ENCODE measurements at places on chromosomes 12 and 14.

GRCh38 chr14:95055318-95055717 lies 102.0 kb downstream of the DICER1 start:
- peaks cover 11% of the 10 kb centered on the region for H3K4me1 ChIP-seq
- no peak overlapping the region for H3K4me3 ChIP-seq
- H3K36me3 ChIP-seq = no peaks in the 10 kb centered on the region
- DNase-seq = no peak

DNA sequence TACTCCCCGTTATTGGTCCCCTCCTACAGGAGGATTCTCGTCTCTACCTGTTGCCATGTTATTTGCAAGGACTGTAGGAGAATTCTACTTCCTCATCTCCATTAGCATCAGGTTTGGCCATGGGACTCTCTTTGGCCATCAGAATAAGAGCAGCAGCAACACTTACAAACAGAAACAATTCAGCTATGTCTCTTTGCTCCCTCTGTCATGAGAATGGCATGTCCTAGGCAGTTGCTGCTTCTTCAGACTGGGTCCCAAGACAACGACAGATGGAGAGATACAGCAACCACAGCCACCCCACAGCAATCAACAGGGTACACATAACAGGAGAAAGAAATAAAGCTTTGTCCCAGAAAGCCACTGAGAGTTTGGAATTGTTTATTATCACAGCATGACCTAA lies 19.7 kb downstream of the SLC41A2 start:
- DNase-seq = no peak
- no peak overlapping the region for H3K4me3 ChIP-seq
- H3K27me3 ChIP-seq = no peaks in the 10 kb centered on the region
- H3K4me1 ChIP-seq = no peaks in the 10 kb centered on the region
- no peaks in the 10 kb centered on the region for H3K36me3 ChIP-seq

DNA sequence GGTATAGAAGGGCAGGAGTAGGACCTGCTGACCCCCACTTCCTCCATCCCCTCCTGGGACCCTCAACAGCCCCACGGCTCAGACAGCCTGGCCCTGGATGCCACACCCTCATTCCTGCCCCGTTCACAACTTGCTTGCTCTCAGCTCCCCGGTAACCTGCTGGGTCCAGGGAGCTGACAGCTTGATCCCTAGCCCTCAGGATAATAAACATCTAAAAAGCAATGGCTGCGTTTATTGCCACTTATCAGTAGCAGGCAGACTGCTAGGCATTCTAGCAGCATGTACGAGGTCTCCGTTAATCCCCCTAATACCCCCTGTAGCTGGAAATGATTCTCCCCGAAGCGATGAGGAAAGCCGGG lies 24.3 kb upstream of the RPLP0 start:
- no peak overlapping the region for H3K4me3 ChIP-seq
- H3K27ac ChIP-seq = no peak overlapping the region
- H3K4me1 ChIP-seq = peaks cover 30% of the 10 kb centered on the region
- 0 out of 2 replicates have a peak, but pooled peaks cover 2% of the 10 kb centered on the region for H3K36me3 ChIP-seq

DNA sequence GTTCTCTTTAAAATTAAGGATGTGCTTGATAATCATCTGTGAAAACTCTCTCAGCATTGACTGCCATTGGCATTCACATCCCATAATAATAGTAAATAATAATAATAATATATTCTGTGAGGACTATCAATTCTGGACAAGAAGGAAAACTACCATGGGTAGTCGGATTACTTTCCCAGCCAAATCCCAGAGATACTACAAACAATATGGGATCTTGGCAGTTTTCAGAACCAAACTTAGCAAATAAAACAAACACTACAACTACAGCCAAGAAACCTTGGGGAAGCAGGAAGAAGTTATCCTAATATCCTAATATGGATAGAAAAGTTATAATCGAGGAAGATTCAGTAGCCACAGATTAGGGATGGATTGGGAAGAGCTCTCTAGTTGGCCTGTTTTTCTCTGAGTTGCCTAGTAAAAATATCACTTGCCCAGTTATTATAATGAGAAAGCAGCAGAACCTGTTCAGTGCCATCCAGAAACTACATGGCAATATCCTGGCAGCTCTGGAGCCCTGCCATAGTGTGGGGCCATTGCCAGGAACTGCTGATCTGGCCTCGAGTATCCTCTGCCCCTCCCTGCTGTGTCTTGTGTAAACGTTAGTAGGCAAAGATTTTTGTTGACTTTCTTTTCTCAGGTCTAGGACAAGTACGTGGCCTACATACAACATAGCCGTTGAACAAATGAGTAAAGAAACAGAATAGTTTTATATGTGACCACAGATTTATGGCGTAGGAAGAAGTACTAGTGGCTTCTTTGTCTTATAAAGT lies 193.5 kb downstream of the SLC2A13 start:
- no peaks in the 10 kb centered on the region for H3K36me3 ChIP-seq
- H3K27me3 ChIP-seq = no peaks in the 10 kb centered on the region
- no peak overlapping the region for H3K4me3 ChIP-seq
- no peak for DNase-seq

DNA sequence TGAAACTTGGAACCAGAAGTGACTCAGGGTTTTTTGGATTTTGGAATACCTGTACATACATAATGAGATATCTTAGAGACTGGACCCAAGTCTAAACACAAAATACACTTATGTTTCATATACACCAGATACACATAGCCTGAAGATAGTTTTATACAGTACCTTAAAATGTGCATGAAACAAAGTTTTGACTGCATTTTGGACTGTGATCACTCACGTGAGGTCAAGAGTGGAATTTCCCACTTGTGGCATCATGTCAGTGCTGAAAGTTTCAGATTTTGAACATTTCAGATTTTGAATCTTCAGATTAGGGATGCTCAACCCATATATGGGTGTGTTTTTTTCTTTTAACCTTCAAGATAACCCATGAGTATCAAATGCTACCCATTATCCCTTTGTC lies 6.6 kb downstream of the SBNO1 start:
- no peak overlapping the region for H3K4me3 ChIP-seq
- no peak for DNase-seq
- H3K36me3 ChIP-seq = peaks cover 3% of the 10 kb centered on the region
- no peak overlapping the region for H3K27ac ChIP-seq

GRCh38 chr12:89651192-89651591 lies 57.4 kb downstream of the ATP2B1 start:
- H3K27ac ChIP-seq = no peak overlapping the region
- DNase-seq = no peak

Measured in SJCRH30 (cell line).